GM04503 (cell line): ENCODE measurements at places on chromosomes 5 and 9.
A peak's percentile ranks its signal among the peaks of the same experiment; 100 is the strongest.

GRCh38 chr9:2016408-2017330 lies 1.5 kb downstream of the SMARCA2 start:
- DNase-seq = peak; percentile 32

DNA sequence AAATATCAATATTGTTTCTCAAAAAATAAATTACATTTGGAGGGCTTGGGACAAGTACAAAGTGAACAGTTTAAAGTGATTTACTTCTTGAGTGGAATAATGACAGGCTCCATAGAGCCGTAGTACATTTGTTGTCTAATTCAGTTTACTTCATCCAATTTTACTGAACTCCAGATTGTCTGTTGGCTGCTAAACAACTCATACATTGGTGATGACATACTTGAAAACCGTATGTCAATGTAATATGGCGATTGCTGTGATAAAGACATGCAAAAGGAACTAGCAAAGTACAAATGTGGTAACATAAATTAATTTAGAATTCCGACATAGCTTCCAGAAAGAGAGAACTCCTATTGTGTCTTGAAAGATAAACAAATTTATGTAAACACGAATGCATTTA lies 1197.5 kb upstream of the CDH18 start:
- no peak for DNase-seq

- no peak for DNase-seq
Measured at GRCh38 chr9:101445353-101446029, 9.9 kb upstream of the ALDOB start.

DNA sequence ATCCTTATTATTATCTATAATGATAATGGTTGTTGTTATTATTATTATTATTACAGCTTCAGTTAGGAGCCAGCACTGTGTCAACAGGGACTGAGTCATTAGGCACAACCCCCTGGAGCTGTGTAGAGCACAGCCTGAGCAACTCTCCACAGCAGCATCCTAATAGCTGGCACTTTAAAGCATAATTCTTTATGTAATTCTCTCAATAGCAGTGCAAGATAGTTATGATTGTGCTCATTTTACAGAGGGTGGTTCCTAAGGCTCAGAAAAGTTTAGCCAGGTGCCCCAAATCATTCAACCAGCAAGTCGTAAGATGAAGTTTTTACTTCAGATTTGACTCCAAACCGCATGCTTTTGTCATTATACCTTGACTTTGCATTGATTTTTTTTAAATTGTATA lies 390.3 kb downstream of the ANXA1 start:
- no peak for DNase-seq

DNA sequence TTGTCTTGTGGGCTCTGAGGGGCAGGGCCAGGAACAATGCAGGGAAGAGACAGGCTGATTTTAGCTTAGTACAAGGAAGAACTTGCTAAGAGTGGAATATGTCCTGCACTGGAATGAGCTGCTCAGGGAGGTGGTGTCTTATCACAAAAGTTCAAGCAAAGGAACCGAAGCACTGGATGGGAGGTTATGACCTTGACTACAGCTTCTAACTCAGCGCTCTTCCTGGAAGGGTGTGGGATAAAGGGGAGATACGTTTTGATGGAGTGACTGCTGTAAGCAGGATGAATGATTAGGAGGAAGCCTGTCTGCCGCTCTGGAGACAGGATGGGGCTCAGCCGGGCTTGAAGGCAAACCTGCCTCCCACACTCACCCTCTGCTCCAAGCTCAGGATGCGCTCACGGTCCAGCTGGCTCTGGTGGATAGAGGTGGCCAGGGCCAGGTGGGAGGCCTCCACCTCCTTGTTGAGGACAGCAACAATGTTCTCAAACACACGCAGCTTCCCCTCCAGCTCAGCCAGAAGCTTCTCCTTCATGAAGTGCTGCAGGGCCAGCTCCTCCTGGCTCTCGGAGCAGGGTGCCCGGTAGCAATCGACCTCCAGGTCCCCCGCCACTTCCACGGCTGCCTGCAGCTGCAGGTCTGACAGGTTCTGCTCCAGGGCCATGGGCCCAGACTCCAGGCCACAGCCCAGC lies 13.5 kb downstream of the TRAF1 start:
- no peak for DNase-seq

GRCh38 chr5:60248901-60249300 lies 355.4 kb upstream of the PDE4D start:
- DNase-seq = no peak

- no peak for DNase-seq
Measured at GRCh38 chr5:110094548-110094947, 404.8 kb downstream of the MAN2A1 start.

- no peak for DNase-seq
Measured at GRCh38 chr9:77261605-77262004, 84.3 kb downstream of the VPS13A start.

- DNase-seq = no peak
Measured at GRCh38 chr9:101514071-101514470, 19.6 kb upstream of the RNF20 start.

DNA sequence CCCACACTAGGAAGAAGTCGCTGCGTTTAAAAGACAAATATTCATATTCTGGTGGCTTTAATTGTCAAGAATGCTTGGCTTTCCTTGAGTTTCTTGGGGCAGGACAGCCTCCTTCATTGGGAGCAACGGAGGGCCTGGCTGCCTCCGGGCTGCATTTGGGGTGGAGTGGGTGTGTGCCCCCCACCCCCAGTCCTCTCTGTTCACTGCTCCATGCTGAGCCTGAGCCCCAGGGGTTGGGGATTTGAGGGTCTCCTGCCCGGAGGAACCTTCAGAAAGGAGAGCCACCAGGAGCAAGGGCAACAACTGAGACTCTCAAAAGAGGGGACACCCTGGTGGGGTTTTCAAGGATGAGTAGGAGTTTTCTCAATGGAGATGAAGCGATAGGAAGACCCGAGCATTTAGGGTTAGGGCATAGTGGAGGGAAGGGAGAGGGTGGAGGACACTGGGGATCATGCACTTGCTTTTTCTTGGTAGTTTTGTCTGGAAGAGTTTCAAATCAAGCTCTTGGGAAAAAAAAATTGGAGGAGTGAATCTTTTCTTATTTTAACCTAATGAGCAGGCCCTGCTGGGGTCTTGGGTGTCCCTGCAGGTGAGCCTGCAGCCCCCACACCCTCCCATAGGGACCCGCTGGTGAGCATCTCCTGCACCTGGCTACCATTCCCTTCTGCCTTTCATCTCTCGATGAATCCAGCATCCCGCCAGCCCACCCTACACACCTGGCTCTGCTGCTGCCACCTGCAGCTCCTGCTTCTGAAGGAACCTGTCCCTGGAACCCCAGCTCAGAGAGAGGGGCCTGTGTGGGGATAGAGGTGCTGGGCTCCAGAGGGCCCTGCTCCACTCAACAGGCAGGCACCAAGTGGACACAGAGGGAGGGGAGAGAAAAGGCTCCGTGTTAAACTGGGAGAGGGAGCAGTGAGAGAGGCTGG lies 4.1 kb downstream of the SLC6A19 start:
- no peak for DNase-seq

GRCh38 chr9:68782546-68782945 lies 77.5 kb downstream of the PIP5K1B start:
- DNase-seq = no peak

DNA sequence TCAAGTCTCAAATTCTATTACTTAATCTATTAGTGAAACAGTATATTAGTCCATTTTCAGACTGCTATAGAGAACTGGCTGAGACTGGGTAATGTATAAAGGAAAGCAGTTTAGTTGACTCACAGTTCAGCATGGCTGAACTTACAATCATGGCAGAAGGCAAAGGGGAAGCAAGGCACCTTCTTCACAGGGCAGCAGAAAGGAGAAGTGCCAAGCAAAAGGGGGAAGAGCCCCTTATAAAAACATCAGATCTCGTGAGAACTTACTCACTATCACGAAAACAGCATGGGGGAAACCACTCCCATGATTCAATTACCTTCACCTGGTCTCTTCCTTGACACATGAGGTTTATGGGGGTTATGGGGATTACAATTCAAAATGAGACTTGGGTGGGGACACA lies 67.9 kb upstream of the CHSY3 start:
- DNase-seq = no peak

DNA sequence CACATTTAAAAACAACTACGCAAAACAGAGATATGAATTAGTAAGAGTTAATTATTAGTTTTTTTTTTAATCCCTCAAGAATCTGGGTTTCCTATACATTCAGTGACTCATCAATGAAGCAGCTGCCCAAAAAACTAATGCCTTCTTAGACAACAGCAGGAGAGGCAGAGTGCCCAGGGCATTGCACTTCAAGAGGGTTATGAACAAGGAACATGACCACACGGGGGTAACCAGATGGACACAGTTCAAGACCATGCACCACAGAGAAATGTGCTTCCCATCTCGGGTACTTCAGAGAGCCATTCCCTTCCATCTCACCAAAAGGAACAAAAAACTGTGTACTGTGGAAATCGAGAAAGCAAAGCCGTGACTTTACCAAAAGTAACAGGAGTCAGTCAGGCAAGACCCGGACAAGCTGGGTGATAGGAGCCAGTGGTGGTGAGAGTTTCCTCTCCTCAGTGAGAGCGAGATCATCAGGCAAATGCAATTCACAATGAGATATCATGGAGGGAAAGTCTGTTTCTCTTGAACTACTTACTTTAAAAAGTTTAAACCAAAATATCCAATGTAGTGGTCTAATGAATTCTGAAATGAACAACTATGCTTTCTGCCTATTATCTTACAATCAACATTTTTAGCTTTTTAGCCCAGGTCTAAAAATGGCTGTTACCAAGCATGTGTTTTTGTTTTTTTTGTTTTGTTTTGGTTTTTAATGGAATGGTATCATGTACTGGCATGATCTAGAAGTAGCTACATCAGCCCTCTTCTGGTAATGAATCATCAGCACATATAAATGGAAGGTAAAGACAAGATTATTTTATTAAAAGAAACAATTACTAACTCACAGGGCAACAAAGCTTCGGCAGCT lies 192.1 kb downstream of the TSSK1B start:
- no peak for DNase-seq

- no peak for DNase-seq
Measured at GRCh38 chr5:177611446-177612214, 11.7 kb downstream of the B4GALT7 start.

GRCh38 chr5:107248066-107248695 lies 422.6 kb downstream of the EFNA5 start:
- DNase-seq = no peak

DNA sequence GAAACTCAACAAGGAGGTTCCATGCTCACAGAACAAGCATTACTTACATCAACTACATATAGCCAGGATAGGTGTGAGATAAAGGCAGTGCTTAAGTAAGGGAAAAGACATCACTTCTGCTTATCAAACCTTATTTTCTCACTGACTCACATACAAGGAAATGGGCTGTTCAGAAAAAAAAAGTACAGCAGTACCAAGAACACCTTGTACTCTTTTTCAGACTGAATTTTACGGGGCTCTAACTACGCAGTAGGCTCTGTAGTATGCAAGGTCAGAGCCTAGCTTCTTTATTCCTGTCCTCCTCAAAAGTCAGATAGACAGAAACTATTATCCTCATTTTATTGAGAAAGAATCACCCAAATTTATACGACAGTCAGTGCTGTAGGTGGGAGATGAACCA lies 5.8 kb downstream of the PSMB7 start:
- no peak for DNase-seq
